ENCODE measurements at places on chromosomes 2 and 18.

GRCh38 chr2:121286506-121286905, 1.5 kb upstream of the TFCP2L1 start:
- DNase-seq: no peak

DNA sequence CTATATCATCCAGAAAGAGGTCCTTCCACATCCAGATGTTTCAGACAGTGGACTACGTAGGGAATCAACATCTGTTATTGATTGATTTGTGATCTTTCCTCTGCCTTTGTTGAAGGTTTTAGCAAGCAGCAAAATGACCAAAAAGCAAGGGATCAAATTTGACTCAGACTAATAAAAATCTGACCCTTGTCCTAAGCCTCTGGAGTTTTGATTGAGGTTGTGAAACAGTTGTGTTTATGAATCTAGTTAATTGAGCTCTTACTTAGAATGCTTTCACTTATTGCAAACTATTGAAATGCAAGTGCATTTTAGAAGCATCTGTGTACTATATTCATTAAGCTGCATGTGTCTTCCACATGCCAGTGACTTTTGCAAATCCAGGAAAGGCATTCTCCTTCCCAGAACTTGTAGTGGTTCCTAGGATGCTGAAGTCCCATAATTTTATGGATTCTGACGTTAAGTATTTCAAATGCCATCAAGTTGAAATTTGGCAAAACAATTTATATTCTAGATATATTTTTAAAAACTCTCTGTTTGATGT, 116.0 kb downstream of the MTX2 start:
- no peak for DNase-seq

DNA sequence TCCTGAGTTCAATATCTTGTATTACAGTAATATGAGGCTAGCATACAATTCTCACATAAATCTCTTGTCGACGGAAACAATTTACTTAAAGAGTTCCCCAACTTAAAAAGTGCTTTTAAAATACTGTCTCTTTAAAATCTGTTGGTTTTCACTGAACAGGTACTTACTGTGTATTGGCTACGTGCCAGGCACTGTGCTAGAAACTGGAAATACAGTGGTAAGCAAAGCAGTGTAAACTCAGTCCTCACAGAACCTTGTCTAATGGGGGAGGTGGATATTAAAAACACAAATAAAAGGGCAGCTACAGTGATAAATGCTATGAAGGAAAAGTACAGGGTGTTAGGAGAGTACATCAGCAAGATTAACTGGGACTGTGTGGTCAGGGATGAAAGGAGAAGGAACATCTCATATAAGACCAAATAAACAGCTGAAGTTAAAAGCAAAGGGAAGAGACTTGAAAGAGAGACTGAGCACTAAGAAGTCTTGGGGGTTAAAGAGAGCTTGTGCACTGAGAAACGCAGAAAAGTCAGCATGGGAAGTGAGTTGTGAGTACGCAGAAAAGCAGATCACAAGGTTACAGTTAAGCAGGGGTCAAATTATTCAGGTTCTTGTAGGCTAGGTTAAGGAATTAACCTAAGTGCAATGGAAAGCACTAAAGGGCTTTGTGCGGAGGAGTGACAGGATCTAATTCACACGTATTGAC, 52.5 kb downstream of the USP40 start:
- no peak for DNase-seq

DNA sequence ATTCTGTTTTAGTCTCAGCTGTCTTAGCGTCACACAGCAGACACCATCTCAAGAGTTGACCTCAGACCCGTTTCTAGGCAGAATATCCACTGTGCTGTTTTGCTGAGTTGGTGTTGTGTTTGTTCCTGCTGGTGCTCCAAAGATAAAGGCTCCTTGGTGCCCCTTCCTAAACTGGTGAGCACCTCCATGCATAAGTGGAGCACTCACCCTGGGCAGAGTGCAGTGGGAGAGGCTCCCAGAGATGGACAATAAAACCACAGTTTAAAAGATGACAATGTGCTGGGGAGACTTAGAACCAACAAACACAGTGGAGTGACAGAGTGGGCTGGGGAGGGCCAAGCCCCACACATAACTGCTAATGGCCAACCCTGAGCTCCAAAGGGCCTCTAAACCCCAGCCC, 271.1 kb downstream of the PHLPP1 start:
- DNase-seq: no peak

DNA sequence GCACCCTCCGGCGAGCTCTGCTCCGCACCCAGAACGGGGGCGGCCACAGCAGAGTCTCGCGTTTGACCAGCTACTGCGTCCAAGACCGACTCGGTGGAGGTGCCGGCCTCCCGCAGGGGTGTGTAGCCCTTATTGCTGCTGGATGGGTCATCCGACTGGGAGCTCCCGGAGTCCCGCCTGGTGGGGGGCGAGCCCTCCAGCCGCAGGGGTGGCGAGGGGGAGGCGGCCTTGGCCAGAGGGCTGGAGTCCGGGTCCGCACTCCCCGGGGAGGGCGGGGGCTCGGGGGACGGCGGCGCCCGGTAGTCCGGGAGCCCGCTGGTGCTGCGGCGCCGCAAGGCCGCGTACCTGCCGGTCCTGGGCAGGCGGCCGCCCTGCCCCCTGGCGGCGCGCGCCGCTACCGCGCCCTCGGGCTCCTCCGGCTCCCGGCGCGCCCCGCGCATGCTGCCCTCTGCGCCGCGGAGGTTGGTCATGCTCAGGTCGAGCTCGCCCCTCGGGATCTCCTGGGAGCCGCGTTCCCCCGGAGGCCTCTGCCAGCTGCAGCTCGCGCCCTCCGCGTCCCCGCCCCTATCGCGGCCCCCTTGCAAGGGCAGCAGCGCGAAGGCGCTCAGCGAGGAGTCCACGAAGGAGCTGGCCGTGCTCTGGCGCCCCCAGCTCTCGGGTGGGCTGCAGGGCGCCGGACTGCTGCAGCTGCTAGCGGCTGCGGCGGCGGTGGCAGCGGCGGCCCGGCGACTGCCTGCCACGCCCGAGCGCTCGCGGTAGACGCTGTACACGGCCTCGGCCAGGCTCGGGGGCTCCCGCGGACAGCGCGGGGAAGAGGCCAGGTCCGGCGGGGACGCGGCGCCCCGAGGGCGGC, 4.8 kb downstream of the TMEM200C start:
- DNase-seq: no peak

DNA sequence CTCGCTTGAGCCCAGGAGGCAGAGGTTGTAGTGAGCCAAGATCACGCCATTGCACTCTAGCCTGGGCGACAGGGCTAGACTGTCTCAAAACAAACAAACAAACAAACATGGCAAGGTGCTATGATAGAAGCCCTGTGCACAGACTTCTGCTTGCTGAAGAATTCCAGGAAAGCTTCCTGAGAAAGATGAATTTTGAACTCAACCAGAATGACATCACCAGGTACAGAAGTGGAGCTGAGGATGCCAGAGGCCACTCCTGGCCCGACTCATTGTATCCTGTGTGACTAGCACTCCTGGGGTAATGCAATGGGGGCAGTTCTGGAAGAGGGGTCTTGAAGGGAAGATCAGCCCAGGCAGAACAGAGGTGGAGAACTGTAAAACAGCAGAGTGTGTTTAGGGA, 22.0 kb upstream of the PNPT1 start:
- no peak for DNase-seq

GRCh38 chr2:208142240-208142924, 3.6 kb downstream of the CRYGB start:
- DNase-seq: no peak

DNA sequence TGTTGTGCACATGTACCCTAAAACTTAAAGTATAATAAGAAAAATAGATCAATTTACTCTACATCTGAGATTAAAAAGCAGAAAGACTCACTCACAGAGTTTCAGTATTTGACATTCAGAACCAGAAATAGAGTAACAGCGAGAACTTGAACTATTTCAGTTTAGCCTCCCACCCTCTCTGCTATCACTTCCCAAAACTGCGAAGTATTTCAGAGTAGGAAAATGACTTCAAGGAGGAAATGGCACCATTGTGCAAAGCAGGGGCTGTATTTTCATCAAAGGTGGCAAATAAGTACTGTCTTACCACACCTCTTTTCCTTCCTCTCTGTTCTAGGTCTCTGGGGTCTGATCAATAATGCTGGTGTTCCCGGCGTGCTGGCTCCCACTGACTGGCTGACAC, 13.6 kb downstream of the DHRS9 start:
- no peak for DNase-seq

Data from stimulated activated CD8-positive, alpha-beta memory T cell treated with anti-CD3 and anti-CD28 coated beads, Interleukin-2, amount 100 ng/mL, for 1 hour (primary cell).